ENCODE measurements at places on chromosomes 1 and 21.

- DNase-seq, result peak; percentile 81
Measured at GRCh38 chr1:2275796-2276536, 47.8 kb downstream of the SKI start.

DNA sequence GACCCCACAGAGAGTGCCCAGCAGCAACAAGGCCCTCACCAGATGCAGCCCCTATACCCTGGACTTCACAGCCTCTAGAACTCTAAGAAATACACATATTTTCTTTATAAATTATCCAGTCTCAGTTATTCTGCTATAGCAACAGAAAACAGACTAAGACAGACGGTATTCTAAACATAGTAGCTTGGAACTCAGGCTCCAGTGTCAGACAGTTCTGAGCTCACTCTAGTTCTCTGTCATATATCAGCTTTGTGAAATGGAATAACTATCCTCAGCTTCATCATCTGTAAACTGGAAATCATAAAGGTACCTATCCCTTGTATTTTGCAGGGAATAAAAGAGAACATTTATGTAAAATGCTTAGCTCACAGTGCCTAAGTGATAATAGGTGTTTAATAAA lies 127.4 kb downstream of the GLUL start:
- no peak for DNase-seq

DNA sequence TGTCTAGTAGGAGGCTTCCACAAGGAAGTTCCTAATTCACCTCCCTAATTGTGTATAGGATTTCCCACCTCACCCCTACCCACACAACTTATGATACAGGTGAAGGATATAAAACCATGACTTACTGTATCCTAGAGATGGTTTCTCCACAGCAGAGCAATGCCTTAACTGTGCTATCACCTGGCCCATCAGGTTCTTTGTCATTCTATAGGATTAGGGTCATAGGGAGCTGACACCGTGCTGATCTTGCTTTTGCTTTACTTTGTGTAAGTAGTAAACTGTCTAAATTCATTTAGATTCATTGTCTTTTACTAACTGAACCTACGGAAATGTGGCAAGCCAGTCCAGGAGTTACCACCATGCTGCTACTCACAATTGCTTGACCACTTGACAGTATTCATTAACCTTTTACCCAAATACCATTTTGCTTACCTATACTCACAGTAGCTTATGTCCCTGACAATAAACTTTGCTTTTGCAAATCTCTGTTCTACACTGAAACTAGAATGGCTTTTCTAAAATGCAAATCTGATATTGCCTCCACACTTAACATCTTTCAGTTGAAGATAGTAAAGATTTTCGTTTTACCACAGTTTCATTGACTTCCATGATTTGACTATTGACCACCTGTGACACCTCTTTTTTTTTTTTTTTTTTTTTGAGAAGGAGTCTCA lies 147.6 kb downstream of the IFI44 start:
- DNase-seq, result no peak

DNA sequence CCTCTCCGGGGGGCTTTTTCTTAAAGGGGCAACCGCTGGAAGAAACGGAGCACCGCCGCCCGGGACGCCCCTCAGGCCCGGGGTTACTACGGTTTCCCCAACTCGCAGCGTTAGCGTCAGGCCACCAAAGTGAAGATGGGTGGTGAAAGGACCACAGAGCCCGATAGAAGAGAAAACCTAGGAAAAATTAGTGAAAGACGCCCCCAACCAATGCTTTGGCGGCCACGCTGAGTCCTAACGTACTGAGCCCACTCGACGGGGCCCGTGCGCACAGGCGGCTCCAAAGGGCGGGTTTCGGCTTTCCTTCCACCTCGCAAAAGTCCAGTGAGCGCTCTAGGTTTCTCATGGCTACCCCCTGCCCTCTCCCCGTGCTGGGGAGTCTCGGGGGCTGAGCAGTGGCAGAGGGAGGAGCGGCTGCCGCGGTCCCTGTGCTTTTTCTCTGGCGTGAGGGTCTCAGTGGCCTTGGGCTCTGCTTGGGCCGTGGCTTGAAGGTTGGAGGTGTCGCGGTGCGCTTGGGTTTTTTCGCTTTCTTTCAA lies 12.2 kb upstream of the SPEN start:
- DNase-seq, result peak; percentile 60

DNA sequence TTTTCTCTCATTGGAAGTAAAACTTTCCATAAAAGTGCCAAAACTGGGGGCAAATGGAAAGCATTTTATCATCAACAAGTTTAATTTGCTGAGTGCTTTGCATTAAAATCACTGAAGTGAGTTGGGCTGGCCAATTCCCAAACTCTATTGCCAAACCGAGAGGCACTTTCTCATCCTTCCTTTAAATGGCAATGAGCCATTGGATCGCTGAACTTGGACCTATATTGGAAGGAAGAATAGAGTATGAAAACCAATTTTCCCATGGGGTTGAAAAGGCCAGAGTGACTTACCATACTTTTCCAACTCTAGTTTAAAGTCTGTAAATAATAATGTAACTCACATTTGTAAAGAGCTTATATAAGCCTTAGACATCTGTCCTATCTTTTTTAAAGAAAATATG lies 189.1 kb upstream of the C1orf87 start:
- DNase-seq, result no peak

- no peak for DNase-seq
Measured at GRCh38 chr21:38753114-38753513, 52.6 kb upstream of the ETS2 start.

DNA sequence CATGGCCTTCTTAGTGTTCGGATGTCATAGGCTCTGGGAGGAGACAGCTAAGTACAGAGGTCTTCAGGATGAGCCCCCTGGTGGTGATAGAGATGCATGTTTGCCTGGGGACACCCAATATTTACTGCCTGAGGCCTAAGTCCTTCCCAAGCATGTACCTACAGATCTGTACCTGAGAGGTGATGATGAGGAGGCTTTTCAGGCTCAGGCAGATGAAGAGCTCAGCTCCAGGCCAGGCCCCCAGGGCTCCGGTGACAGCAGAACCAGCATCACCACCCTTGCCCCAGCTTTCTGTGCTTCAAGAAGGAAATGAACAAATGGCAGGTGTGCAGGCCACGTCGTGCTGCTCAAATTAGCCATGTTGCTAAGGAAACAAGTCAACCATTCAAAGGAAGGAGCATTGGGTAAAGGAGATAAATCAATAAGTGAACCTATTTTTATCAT lies 21.1 kb downstream of the CACNA1E start:
- DNase-seq, result peak; percentile 65

DNA sequence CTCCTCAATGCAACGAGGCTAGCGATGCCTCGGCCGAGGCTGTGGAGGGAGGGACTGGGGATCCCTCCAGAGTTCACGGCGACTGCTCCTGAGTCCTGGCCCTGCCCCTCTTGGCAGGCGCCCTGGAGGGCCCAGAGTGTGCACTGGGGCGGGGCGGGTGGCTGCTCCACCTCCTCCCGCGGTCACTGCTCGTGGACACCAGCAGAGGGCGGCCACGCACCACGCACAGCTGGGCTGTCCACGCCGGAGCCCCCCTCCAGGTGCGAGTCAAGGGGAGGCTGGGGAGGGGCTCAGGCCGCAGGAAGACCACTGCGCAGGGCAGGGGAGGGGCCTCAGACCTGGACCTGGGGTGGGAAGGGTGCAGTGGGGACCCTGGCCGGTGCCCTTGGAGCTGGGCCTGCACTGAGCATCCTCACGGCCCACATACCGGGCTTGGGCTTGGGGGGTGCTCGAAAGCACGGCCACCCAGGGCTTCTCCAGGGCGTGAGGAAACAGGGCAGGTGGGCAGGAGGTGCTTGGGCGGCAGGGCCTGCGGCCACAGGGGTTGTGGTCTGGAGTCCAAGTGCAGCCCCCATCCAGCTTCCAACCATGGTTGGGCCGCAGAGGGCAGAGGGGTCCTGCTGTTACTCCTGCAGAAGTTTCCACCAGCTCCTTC lies 20.6 kb upstream of the TTC34 start:
- peak; percentile 70 for DNase-seq

- peak; percentile 17 for DNase-seq
Measured at GRCh38 chr1:64471218-64472039, 1.5 kb downstream of the CACHD1 start.

DNA sequence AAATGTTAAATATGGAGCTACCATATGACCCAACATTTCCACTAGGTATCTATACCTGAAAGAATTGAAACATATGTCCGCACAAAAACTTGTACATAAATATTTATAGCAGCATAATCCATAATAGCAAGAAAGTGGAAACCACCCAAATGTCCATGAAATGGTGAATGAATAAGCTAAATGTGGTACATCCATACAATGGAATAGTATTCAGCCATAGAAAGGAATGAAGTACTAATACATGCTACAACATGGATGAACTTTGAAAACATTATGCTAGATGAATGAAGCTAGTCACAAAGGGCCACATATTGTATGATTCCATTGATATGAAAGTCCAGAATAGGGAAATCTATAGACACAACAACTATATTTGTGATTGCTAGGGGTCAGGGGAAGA lies 20.0 kb upstream of the BLACAT1 start:
- DNase-seq, result no peak

DNA sequence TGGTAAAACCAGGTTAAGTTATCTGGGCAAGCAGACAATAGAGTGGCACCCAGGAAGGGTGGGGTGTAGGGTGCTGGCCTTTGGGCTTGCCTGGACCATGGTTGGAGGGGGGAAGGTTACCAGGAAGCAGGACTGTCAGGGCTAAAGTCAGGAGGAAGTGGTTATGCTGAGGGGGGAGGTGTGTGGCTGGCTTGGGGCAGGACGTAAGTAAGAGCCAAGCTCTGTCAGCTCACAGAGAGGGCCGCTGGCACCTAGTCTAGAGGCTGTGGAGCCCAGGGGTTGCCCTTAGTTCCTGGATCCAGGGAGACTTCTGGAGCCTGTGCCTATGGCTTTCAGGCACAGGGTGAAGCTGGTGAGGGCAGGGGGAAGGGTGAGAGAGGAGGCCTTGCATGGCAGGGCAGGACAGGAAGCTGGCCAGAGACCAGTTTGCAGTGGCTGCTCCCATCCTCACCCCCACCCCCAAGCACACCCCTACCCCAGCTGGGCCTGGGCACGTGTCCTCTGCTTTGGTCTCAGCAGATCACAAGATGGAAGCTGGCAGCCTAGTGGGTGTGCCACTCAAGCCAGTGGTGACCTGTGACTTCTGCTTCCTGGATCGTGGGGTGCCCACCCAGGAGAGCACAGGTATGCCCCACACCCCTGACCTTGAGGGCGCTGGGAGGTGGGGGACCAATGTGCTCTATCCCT lies 20.5 kb upstream of the SMYD3 start:
- peak; percentile 74 for DNase-seq

- DNase-seq, result peak; percentile 72
Measured at GRCh38 chr1:21924503-21925005, 12.6 kb downstream of the HSPG2 start.

GRCh38 chr1:155913969-155914757 lies 3.0 kb upstream of the RIT1 start:
- DNase-seq, result no peak

GRCh38 chr21:34521561-34521960 lies 9.6 kb upstream of the KCNE1 start:
- DNase-seq, result no peak

GRCh38 chr1:40276122-40276521 lies 18.1 kb downstream of the ZMPSTE24 start:
- no peak for DNase-seq

DNA sequence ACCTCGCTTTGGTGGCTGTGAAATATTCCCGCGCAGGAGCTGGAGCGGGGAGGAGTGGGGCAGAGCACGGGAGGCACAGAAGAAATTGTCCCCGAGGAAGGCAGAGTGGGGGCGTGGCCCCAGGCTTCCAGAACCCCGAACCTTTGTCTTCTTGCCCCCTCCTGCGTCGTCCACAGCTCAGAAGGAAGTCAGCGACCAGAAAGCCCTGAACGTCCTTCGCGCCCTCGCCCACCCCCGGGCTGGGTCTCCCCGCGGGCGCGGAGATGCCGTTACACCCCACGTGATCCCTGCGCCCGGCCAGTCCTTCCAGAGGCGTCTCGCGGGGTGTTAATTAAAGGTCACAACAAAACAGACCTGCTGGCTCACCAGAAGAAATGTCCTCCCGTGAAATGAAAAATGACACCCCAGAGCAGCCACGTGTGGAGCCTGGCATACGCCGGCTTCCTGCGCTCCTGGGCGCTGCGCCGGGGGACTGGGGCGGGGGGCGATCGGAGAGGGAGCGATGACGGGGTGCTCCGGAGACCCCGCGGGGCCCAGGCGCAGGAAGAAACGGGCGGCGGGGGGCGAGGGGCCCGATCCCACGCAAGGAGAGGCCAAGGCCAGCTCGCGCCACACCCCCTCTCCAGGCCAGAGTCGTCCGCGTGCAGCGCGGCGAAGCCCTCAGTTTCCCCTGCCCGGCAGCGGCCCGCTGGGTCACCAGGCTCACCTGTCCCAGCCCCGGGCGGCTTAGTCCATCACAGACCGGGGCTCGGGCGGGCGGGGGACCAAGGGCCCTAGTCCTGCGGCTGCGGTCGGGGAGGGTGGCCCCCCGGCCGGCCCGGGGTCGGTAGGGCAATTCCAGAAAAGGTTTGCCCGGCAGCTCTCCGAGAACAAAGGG lies 995 bp upstream of the KIF26B start:
- DNase-seq, result peak; percentile 43

- no peak for DNase-seq
Measured at GRCh38 chr21:44778499-44778911, 23.1 kb downstream of the UBE2G2 start.

GRCh38 chr1:49190138-49190537 lies 413.4 kb upstream of the BEND5 start:
- no peak for DNase-seq

GRCh38 chr1:33713058-33713877 lies 150.6 kb upstream of the HMGB4 start:
- no peak for DNase-seq

- no peak for DNase-seq
Measured at GRCh38 chr1:210218047-210218446, 14.5 kb upstream of the SERTAD4 start.

DNA sequence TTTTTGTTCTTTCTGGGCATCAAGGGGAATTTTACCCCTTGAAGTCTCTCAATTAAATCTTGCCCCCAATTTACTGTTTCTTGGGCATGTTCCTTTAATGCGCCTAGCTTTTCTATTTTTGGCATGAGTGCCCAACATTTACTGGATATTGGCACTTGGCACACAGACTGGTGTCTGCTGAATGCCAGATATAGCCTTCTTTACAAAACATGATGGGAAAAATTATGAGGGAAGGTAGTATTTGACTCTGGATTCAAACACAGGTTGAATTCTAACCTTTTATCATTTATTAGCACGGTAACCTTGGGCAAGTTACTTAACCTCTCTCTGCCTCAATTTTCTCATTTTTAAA lies 88.3 kb upstream of the GPR52 start:
- no peak for DNase-seq

DNA sequence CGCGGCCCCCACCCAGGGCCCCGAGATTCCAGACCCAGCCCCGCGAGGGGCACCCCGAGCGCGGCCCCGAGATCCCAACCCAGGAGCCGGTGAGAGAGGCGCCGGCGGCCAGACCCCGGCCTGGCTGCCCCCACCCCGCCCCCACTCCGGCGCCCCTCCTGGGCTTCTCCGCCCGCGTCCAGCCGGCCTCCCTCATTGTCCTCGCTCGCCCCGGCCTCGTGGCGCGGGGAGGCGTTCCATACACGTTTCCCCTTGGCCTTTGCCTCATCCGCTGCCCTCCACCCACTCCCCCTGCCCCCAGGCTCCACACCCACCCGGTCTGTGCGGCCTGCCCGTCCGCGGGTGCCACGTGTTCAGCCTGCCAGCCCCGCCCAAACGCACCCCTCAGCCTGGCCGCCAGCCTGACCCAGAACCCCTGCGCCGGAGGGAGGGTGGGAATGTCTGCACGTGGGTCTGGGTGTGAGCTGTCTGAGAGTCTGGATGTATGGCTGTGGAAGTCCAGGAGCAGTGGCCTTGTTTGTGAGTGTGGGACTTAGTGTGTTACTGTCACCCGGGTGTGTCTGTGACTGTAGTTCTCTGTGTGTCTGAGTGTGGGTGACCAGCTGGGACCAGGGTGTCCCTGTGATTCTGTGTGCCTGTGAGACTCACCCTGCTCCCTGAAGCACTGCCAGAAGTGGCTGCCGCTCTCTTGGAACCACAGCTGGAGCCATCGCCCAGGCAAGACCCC lies 681 bp downstream of the B4GALT2 start:
- peak; percentile 82 for DNase-seq

Measured in hematopoietic multipotent progenitor cell treated with erythropoietin and hydrocortisone succinate and interleukin-3 and kit ligand, for 4 days (in vitro differentiated cells).